ENCODE measurements at places on chromosomes 7 and 10. TPM values are rescaled to one million over a fixed set of nuclear protein-coding genes. Genes with fewer than 3 reads are reported as not detected.

GRCh38 chr7:151740081-151740851 is 136.6 kb downstream of the PRKAG2 start:
- DNase-seq = no peak

DNA sequence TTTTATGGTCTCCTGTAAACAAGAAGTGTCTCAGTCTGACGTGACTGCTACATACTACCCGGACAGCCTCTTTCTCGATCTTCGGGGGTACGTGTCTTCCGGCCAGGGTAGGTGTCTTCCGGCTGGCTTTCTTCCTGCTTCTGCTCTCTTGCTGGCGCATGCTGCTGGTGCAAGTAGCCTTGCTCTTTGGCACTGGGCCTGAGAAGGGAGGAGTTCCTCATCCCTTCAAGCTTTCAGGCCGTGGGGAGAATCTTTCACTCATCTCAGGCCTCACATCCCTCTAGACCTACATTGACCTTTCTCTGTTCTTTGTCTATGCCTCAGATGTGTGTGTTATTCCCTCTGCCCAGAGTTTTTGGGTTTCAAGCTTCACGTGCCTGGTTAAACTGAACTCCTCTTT is 130.4 kb downstream of the JCAD start:
- no peak for DNase-seq

DNA sequence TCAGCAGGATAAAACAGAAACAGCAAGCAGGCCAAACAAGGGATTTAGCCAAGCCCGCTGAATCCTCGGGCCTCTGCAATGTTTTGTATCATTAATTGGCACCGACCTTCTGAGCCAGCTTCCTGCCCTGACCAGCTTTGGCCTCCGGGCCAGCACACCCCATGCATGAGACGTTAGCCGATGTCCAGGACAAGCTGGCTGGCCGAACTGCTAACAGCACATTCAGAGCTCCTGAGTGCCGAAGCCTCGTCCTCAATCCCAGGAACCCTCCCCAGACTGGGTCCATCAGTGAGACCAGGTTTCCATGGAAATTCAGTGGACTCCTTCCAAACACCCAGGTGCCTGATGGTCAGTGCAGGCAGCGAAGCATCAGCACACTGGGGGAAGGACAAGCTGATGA is 134.3 kb upstream of the PFKP start:
- DNase-seq = no peak

DNA sequence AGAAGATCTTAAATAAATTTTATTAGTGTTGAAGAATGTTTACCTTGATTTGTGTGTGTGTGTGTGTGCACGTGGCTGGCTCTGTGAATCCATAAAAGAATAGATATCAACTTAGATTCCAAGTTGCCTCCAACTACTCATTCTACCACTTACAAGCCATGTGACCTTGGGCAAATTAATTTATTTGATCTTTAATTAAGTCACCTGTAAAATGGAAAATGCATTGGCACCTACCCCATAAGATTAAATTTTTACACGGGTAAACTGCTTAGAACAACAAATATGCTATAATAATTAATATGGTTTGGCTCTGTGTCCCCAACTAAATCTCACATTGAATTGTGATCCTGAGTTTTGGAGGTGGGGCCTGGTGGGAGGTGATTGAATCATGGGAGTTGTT is 604.9 kb upstream of the NRG3 start:
- no peak for DNase-seq

DNA sequence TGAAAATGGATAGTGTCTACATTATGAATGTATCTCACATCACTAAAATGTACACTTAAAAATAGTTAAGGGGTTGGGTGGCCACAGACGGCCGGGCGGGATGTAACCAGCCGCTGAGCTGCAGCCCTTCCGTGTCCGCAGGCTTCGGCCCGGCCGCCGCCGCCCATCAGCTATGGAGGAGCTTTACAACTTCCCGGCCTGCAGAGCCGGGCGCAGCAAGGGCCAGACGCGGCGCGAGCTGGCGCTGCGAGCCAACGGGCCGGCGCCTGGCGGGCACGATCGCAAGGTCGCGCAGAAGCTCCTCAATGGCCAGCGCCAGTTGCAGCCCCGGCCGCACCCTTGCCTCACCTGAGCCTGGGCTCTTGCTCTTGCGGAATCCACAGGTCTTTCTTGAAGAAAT is 69.1 kb downstream of the KMT2C start:
- no peak for DNase-seq

DNA sequence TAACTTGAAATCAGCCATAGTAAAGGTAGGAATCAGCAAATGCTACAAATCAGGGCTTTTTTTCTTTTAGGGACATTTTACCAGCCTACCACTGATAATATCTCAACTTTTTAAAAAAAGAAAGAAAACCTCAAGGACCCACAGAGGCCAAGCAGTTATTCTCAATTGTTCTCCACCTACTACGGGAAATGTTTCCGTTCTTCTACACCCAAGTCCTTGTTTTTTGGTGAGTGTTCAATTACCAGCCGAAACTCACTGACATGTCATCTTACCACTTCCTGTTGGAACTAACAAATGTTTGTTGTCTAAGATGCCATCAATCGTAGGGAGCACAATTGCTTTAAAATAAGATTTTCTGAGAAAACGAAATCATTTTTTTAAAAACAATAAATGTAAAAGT is 50.2 kb upstream of the CDK1 start:
- no peak for DNase-seq

GRCh38 chr7:158098125-158099030 is 489.2 kb downstream of the PTPRN2 start:
- no peak for DNase-seq

DNA sequence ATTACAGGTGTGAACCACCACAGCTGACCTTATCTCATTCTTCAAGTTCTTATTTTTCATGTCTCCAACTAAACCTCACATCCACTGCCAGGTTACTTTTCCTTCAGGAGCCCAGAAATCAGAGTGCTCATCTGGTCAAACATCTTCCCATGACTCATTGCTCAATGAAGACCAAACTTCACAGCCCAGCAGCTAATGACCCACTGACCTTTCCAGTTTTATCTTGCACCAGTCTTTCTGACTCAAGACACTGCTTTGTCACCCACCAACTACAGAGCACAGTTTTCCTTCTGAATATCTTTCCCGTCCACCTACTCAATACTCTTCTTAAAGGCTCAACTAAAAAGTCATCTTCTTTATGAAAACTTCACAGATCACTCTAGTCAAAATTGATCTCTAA is 245.1 kb downstream of the CHCHD3 start:
- DNase-seq = no peak

GRCh38 chr7:128906001-128906765 is 4.3 kb downstream of the KCP start:
- DNase-seq = no peak

GRCh38 chr7:81710751-81711150 is 59.1 kb downstream of the HGF start:
- DNase-seq = no peak

- DNase-seq = no peak
Measured at GRCh38 chr7:22723181-22723601, 3.8 kb upstream of the IL6 start.

DNA sequence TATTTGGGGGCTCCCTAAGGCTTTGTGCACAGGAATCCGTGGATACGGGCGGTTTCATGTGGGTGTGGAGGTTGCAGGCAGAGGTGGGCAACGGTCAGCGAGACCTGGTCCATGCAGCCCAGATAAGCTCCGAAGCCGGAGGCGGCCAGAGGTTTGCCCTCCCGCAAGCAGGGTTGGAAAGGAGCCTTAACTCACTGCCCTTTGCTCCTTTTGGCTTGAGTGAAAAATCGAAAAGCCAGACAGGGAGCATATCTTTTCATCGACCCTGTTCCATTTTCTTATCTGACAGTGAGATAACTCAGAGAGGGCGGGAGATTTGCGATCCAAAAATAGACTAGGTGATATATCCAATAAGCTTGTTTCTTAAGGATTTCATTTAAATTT is 1.5 kb downstream of the GRM3 start:
- DNase-seq = no peak

SPDYE3 gene
- total RNA-seq = not detected

DNA sequence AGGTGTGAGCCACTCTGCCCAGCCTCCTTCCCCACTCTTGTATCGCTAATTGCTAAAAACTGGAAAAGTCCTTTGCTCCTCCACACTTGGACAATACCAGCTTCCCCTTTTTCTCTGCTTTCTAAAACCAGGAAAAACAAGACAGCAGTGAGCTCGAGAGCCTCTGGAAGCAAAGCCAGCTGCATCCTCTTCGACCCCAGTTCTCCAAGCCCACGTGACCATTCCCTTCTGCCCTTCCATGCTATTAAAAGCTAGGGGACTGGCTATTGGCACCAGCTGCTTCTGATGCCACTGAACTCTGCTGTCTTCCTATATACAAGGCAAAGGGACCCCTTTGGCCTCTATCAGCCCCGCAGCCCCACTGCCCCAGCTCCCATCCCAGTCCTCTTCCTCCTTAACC is 92.2 kb downstream of the SPDYE5 start:
- DNase-seq = no peak

TEX47 gene
- total RNA-seq = not detected

- peak; percentile 87 for DNase-seq
Measured at GRCh38 chr10:12181065-12181775, 14.5 kb downstream of the NUDT5 start.

TMEM178B gene
- 1.7 TPM for total RNA-seq

DNA sequence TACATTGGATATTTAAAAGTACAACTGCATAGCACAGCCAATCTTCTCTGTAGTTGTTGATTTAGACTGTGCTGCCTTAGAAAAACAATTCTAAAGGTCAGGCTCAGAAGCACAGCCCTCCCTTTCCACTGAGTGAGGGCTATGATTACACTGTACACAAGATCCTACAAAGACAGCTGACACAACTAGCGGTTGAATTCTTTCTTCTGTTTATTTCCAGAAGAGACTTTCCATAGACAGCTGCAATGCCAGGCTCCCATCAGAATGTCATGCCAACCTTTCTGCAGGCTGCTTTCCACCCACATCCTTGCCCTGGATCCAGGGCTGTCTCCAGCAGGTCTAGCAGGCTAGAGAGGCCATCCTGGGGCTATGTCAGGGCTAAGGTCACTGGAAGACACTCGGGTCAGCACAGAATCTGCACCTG is 39.3 kb downstream of the FAM13C start:
- no peak for DNase-seq

GRCh38 chr7:130227883-130228575 is 20.4 kb downstream of the SSMEM1 start:
- DNase-seq = no peak

WNT2 gene
- not detected for total RNA-seq

DNA sequence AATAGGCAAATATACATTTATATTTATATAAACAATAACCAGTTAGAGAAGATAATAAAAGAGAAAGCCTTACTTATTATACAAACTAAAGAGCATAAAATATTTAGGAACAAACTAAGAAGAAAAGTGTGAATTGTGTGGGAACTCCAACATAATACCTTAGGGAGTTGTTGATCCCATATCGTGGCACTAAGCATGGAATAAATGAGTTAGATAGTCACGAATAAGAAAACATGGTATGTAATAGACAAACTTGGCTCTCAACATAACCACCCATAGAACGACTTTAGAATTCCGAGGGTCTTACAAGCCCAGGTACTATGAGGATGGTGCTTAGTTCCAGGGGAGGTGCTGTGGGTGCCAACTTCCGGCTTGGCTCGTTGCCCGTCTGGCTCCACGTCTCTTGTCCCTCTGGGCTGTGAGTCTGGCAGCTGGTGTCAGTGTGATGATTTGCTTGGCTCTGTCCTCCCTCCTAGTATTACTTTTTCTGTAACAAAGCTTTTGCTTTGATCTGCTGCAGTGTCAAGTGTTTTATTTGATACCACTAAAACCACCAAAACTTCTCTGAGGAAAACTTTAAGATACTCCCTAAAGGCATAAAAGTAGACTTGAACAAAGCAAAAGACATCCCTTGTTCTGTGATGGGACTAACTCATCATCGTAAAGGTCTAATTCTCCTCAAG is 9.5 kb upstream of the RBM20 start:
- no peak for DNase-seq

GRCh38 chr10:89793649-89794254 is 92.4 kb downstream of the KIF20B start:
- peak; percentile 26 for DNase-seq

GRCh38 chr7:30980194-30980593 is 16.4 kb downstream of the GHRHR start:
- DNase-seq = no peak

DNA sequence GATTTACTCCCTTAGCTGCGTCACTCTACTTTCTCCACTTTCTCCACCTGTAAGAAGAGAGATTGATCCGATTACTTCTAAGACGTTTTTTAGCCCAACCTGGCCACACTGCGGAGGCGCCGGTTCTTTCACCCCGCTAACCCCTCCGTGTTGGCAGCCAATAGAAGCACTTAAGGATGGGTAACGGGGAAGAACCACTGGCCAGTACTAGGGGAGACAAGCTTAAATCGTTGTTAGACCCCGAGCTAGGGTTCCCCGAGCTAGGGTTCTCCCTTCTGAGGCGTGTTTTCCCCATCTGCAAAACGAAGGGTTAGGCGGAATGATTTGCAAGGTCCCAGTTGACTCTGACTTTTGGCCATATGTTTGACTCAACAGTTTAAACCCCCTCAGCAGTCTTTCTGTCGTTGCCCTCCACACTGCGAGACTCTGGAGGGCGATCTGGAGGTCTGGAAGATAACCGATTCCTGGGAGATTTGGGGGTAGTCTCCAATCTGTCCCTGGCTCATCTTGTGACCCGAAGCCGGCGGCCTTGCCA is 644 bp downstream of the UMAD1 start:
- DNase-seq = no peak

BTRC gene
- total RNA-seq = 14.4 TPM

DNA sequence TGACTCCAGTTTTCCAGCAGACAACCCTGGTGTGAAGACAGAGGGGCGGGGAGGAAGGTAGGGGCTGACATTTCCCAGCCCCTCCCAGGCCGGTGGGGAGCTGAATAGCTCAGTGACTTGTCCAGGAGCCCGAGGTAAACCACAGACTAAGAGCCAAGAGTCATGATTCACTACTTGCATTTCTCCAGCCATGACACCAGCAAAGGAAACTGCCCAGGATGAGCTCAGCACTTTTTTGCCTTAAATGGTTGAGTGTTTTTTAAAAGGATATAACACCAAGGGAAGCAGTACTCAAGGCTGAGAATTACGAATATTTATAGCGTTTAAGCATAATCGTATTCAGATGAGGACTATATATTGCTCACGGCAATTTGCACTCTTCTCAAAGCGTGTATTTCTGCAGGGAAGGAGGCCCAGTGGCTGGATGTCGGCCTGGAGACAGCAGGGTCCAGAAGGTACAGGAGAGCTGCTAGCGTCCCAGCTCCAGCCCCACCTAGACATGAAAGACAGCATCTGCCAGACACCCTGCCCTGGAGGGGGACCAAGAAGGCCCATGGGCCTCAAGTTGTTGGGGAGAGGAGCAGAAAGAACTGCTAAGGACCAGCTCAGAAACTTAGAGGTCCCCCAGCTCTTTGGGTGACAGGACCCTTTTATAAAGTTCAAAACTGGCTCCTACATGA is 141.4 kb downstream of the GRID1 start:
- DNase-seq = no peak

PLCE1 gene
- 0.03 TPM for total RNA-seq

GRCh38 chr10:119313644-119314043 is 106.3 kb downstream of the GRK5 start:
- peak; percentile 71 for DNase-seq

DNA sequence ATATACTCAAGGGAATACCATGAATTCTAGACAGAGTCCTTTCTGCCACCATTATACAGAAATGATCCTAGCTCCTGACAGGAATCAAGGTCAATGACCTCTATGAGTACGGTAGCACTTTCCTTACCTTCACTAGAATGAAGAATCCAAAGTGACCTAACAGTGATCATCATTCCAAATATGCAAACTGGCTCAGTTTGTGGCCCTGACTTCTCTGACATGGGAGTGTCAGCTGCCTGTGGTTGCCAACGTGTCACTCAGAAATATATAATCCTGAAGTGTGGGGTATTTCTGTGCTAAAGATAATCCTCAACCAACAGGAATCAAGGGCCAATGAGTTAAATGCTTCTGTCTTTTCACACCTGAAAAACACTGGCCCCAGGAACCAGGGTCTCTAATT is 45.7 kb downstream of the COPG2 start:
- no peak for DNase-seq

All from activated CD4-positive, alpha-beta memory T cell treated with anti-CD3 and anti-CD28 coated beads, Interleukin-2, amount 10 ng/mL, durations not matched to agents 7 days and 5 days (primary cell).